ENCODE measurements at places on chromosomes 5 and 9.

GRCh38 chr5:122463221-122463620, 151.2 kb downstream of the SNCAIP start:
- DNase-seq = no peak

GRCh38 chr5:96726802-96727201, 64.6 kb downstream of the CAST start:
- DNase-seq = no peak

DNA sequence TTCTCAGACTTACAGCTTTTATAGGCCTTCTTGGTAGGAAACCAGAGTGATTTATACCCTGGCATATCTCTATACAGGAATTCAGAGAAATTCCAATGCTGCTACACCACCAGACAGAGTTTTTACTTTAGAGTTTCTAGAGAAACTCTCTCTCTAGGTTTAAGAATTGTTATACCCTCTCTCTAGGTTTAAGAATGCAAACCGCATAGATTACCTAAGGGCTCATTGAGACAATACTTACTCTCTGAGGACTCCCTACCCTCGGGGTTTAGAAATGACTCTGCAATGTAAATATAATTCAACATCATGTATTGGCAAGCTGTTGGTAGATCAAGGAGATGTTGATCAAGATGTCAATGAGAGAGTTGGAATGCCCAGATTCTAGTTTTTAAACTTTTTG, 15.3 kb upstream of the ELAVL2 start:
- no peak for DNase-seq

DNA sequence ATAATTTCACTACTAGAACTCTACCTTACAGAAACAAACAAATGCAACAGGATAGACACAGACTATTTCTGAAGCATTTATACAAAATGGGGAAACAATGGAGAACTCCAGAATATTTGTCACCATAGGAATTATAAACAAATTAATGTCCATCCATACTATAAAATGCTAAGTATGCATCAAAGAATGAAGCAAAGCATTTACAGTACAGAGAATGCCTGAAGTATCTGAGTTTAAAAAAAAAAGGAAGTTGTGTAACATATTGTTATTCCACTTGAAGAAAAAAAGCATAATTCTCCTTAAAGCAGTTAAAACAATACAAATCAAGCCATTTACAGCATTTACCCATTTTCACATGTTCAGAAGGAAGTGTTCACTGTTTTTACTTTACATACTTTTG, 53.0 kb downstream of the DROSHA start:
- no peak for DNase-seq

GRCh38 chr5:116799401-116799800, 224.8 kb upstream of the SEMA6A start:
- DNase-seq = no peak

DNA sequence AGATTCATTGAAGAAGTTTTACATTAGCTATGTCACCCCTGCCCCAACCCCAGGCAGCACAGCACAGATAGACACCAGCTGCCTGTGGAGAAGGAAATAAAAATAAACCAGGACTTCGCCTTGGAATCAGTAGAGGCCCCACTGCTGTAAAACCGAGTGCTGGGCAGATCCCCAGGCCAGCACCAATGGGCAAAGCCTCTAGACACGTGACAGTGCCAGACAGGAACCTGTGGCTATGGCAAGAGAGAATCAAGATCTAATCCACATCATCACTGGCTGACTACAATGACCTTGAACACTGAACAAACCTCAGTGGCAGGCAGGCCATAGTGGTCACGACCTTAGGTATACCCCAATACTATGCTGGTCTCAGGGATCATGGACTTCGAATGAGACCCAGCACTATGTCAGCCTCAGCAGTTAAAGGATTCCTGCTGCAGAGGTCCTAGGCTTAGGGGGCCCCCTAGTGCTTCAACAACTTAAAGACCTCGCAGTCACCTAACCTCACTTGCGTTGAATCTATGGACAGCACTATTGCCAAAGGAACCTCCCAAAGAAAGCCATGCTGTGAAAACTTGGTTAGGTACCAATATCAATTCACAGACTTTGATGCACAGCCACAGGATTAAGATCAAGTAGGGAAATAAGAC, 2118.6 kb upstream of the C9orf72 start:
- no peak for DNase-seq

- no peak for DNase-seq
Measured at GRCh38 chr5:139701056-139701741, 53.0 kb downstream of the CXXC5 start.

DNA sequence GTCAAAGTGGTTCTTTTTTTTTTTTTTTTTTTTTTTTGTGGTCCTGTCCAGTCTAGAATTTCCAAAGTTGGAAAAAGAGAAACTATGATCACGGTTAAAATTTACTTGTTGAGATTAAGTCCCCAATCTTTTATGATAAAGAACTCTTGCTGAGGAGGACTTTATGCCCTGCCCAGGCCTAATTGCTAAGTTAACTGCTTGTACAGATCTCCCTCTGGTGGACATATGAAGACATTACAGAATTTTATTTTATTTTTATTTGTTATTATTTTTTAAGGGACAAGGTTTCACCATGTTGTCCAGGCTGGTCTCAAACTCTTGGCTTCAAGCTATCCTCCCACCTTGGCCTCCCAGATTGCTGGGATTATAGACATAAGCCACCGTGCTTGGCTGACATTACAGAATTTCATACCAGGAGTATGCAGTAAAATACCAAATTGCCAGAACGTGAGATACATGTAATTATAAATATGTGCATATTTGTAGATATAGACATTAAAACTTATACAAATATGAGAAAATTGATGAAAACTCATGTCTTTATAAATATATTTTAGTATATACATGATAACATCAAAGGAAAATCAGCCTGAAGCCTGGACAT, 91.2 kb downstream of the RFK start:
- DNase-seq = peak; percentile 48
